D721Med (cell line): ENCODE measurements at places on chromosomes 16 and 17.

GRCh38 chr16:27109666-27110523 is 43.2 kb downstream of the C16orf82 start:
- peak; percentile 53 for DNase-seq

GRCh38 chr17:55661963-55662834 is 60.5 kb downstream of the TMEM100 start:
- no peak for DNase-seq

DNA sequence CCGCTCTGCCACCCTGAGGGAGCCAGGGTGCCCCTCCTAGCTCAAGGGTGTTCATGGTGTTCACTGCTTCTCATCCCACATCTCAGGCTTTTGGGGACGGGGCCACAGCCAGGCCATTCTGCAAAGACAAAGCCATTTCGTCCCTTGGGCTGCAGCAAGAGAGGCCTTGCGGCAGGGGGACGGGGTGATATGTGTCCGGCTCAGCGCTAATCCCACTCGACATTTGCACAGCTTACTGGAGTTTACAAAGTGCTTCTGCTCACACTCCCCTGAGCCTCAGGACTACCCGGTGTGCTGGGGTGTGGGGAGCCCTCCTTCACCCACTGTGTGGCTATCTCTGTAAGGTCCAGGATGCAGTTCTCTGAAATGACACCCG is 84.3 kb downstream of the RTN4RL1 start:
- DNase-seq, result peak; percentile 75

DNA sequence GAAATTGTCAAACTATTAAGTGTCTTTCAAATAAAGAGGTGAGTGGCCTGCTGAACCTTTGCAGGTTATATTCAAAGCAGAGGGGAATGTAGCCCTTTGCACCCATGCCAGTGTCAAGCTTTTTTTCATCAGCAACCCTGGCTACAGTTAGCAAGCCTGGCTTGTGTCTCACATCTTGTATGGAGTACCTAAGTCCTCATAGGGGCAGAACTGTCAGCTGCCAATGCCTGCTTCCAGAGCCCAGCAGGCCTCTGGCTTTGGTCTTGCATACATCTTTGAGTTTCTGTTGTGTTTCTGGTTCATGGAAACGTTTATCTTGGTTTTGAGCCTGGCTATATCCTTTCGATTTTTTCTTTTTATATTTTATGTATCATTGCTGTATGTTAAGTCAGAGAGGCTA is 26.8 kb downstream of the REXO5 start:
- DNase-seq, result no peak

DNA sequence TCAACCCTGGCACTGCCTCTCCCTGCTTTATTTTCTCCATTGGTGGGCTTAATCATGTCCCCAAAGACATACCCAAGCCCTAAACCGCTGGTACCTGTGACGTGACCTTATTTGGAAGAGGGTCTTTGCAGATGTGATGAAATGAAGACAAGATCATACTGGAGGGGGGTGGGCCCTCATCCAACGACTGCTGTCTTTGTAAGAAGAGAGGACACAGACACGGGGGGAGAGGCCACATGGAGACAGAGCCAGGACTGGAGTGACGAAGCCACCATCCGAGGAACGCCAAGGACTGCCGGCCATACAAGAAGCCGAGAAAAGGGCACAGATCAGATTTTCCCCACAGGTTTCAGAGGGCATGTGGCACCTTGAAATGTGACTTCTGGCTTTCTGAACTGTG is 62.5 kb downstream of the C16orf95 start:
- no peak for DNase-seq

DNA sequence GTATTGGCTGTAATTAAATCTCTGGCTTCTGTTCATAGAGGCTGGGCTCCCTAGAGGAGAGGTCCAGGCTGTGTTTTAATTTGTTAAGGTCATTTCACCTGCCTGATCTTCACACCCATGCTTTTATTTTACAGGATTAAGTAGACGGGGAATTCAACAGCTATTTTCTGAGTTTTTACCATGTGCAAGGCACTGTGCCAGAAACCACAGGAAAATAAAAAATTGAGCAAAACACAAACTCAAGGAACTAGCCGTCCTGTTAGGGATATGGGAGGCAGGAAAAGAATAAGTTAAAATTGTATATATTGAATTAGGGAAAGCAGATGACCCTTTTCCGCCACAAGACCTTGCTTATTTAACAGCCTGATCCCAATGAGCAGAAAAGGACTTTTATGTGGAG is 29.1 kb downstream of the HS3ST3A1 start:
- no peak for DNase-seq

DNA sequence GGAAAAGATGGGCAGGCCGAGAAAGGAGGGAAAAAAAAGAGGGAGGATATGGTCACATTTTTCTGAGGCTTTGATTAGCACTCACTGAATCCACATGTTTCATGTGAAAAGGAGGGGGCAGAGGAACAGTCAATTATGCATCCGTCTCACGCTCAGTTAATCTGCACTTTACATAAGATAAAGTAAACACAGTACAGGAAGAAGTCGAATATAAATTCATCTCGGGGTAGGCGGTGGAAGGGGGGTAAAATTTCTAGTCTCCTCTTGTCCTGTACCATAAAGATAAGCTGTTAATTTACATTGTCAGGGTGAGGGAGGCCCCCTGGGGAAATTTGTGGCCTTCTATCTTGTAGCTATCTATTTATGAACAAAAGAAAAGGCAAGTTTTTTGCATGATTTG is 73.1 kb upstream of the CES5A start:
- no peak for DNase-seq

- DNase-seq, result no peak
Observed at GRCh38 chr17:9926150-9926804, 21.2 kb upstream of the RCVRN start.

- DNase-seq, result no peak
Observed at GRCh38 chr17:40063187-40063771, 514 bp downstream of the THRA start.

GRCh38 chr17:63150994-63151464 is 185.0 kb downstream of the TANC2 start:
- DNase-seq, result no peak

- peak; percentile 50 for DNase-seq
Observed at GRCh38 chr17:74212913-74213791, at the start of gene TTYH2. Gene TTYH2, plus strand, starts transcription at chr17:74213571. Its CDS starts 17 bp downstream, at chr17:74213588.

DNA sequence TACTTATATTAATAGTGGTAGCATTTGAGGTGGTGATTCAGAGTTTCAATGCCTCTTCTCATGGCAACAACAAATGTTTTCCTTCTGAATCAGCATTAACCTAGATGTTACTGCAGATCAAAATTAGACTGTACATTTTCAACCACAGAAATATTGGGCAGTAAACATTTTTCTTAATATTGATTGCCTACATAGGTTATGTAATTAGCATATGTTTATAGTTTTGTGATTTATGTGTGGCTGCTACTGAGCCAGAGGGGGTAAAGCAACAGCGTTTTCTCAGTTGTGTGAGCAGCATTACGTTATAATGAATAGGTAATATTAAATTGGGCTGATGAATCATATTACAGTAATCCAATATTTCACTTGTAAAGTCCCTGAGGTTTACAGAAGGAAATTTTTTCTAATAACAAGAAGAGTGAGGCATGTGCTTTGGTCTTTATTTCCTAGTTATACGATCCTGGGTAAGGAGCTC is 18.8 kb upstream of the BMERB1 start:
- no peak for DNase-seq

- DNase-seq, result no peak
Observed at GRCh38 chr17:66437476-66438026, 135.1 kb downstream of the PRKCA start.
